ENCODE measurements at places on chromosomes 13 and 19.

GRCh38 chr13:79194727-79195126, 211.3 kb downstream of the RBM26 start:
- DNase-seq: peak; percentile 29

- no peak for DNase-seq
Measured at GRCh38 chr19:23554548-23554947, 132.5 kb downstream of the ZNF675 start.

- peak; percentile 48 for DNase-seq
Measured at GRCh38 chr19:38666663-38667511, 19.4 kb downstream of the ACTN4 start.

DNA sequence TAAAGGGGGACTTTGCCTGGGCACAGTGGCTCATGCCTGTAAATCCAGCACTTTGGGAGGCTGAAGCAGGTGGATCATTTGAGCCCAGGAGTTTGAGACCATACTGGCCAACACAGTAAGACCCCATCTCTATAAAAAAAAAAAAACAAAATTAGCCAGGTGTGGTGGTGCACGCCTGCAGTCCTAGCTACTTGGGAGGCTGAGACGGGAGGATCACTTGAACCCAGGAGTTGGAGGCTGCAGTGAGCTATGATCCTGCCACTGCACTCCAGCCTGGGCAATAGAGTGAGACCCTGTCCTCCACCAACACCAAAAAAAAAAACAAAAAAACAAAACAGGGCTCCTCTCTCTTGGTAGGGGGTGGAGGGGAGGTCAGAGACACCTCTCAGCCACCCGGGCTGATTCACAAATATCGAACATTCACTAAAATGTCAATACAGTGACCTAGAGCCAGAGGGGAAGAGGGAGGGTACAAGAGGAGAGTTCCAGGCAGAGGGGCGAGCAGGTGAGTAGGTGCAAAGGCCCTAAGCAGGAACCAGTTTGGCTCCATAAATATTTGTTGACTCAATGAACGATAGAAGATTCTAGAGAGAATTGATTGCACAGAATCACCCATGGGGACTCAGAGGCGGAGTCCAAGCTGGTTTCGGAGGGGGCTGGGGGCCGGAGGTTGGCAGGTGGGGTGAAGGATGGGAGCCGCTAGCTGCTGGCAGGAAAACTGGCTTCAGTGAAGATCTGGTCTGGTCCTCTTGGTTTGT, 1.0 kb upstream of the CREB3L3 start:
- DNase-seq: no peak

DNA sequence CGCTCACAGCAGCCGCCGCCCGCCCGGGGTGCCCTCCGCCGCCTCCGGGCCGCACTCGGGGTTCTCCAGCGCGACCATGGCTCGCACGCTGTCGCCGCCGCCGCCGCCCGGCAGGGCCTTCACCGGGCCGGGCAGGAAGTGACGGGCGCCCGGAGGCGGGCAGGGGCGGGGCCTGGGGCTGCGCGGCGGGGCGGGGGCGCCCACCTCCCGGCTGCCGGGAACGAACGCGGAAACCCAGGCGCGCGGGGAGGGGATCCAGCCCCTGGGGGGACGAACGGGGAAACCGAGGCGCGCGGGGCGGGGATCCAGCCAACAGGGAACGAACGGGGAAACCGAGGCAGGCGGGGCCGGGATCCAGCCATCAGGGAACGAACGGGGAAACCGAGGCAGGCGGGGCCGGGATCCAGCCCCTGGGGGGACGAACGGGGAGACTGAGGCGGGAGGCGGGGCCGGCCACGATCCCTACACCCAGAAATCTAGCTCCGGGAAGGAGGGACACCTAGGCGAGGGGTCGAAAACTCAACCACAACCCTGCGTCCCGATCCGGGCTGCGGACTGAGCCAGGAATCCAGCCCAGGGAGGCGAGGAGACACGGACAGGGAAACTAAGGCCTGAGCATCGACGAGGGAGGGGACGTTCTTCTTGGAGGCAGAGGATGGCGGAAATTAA, at the start of gene R3HDM4:
Gene R3HDM4, minus strand, starts transcription at position 140 of the 669 bp plus-strand sequence. Its CDS starts 62 bp downstream, at position 78.
- peak; percentile 81 for DNase-seq

DNA sequence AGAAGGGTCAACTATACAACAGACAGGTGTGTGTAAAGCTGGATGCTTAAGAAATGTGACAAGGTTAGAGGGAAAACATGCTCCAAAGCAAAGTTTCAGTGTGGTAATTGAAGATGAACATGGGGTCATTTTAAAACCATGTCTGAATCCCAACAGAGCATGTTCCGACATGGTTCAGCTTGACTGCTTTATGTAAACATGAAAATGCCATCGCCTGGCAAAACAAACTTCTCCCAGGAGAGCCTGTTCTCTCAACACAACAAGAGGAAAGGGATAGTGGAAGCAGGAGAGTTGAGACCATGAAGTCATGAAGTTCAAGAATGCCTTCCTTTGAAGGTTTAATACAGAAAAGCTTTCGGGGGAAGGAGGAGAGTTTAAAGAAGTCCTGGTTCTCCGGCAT, 85.8 kb downstream of the EPSTI1 start:
- DNase-seq: no peak

- no peak for DNase-seq
Measured at GRCh38 chr19:54616821-54617560, 13.3 kb upstream of the LILRB1 start.

GRCh38 chr13:110444226-110444653, 117.3 kb downstream of the RAB20 start:
- DNase-seq: no peak

DNA sequence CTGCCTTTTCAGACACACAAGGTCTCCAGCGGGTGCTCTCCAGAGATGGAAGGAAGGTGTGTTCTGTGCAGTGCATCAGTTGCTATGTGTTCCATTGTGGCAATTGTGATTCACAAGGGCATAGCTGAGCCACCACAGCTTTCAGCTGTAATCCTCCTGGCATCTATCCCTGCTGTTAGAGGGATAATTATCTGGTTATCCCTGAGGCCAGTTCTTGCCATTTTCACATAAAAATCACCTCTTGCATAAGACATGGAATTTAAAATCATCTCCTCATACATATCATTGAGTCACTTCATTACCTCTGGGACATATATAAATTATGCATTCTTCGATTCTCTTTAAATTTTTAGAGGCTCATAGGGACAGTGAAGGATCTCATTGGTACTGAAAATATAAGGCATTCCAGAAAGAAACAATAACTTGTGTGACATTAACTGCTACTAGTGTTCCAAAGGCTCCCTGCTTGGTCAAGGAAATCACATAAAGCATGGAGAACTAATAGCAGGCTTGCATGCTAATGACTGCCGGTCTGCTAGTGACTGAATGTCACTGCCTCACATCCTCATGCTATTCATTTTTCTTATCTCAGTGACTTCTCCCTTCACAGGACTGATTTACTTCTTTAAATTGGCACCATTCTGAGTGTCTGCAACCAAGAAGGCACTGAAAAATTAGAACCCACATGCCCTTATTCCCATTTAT, 214.0 kb downstream of the ENOX1 start:
- DNase-seq: no peak

- DNase-seq: no peak
Measured at GRCh38 chr13:41356786-41357185, 45.7 kb downstream of the NAA16 start.

GRCh38 chr13:34816908-34817665, 125.0 kb upstream of the NBEA start:
- no peak for DNase-seq

DNA sequence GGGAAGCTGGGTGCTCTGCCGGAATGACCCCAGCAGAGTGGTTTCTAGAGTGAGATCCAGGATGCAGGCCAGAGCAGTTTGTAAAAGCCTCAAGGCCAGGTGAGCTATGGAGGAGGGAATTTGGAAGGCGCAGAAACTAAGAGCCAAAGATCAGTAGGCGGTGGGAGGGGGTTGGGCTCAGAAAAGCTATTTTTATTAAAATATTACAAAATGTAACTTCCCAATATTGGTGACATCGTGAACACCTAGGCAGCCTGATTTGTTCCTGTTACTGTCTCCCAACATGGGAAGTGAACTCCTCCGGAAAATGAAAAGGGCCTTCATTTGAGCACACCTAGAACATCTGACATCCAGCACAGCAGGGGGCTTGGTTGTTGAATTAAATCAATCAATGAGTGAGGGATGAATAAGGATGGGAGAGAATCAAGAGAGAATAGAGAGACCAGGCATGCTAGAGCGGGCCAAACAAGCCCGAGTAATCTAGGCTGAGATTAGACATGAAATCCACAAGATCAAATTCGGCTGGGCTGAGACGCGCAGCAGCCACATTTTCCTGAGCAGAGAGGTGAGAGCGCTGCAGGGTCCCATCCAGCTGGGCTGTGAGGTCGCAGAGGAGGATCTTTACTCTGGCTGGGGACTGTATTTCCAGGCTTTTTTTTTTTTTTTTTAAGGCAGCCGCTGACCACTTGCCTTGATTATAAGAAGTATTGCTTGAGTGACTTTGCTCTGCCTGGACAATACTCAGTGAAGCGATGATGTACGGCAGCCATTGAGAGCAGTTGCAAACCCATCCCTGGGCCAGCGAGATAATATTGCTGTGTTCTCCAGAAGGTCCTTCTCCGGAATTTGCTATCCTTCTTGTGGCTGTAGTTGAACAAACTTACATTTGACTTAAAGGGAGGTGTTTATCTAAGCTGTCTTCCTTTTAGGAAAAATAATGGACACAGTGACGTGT, 178.0 kb upstream of the KL start:
- DNase-seq: no peak

- DNase-seq: no peak
Measured at GRCh38 chr19:35212241-35212640, 16.3 kb downstream of the FAM187B start.

DNA sequence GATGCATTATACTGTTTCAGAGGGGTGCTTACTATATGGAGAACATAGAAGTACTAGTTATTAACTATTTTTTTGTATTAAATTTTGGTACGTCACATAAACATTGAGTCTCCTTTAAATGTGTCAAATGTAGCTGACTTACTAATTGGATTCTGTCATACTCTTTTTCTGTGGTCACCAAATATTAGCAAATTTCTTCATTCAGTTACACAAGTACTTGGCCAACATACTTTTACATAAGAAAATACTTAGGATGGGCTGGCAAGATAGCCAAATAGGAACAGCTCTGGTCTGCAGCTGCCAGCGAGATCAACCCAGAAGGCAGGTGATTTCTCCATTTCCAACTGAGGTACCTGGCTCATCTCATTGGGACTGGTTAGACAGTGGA, 19.2 kb downstream of the LPAR6 start:
- no peak for DNase-seq

DNA sequence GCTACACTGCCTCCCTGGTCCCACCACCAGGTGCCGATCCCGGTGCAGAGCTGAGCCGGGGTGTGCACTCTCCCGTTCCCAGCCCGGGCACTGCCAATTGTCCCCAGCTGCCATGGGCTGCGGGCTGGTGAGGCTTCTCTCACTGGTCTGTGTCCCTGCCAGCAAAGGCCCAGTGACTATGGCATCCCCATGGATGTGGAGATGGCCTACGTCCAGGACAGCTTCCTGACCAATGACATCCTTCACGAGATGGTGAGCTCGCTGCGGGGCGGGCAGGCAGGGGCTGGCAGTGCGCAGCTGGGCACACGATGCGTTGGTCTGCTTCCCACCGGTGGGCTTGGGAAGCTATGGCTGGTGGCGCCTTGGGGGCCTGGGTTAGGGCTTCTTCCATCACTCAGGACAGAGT, 14.6 kb downstream of the MPND start:
- no peak for DNase-seq

- no peak for DNase-seq
Measured at GRCh38 chr13:110540871-110541525, 20.5 kb downstream of the RAB20 start.

GRCh38 chr13:101231751-101232428, 184.4 kb downstream of the NALCN start:
- DNase-seq: no peak

GRCh38 chr13:46100191-46100815, 4.5 kb downstream of the CPB2 start:
- peak; percentile 2 for DNase-seq

- DNase-seq: no peak
Measured at GRCh38 chr13:108933061-108933460, 303.6 kb downstream of the MYO16 start.

- DNase-seq: no peak
Measured at GRCh38 chr13:26323764-26324163, 69.8 kb downstream of the CDK8 start.

DNA sequence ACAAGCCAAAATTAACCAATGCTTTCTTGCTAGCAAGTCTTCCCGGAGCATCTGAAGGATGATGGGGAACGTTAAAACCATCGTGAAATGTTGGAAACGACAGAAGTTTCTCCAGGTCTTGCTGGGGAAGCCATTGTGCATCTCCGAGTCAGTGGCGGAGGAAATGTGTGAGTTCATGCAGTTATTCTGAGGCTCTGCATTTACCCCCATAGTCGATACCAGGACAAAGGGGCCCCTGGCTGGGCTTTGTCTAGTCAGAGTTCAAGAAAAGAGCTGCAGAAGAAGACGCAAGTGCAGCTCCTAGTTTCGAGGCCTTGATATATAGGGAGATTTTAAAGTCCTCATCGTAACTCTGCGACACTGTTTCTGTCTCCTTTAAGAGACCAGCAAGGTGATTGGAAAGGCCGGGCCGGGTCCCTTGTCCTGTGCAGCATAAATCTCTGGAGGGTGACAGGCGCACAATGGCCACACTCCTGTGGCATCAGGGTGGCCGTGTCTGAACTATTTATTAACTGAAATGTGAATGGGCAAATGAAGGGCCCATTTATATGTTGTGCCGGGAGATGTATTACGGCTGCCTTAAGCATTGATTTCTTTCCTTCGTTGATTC, 172.0 kb downstream of the TEX29 start:
- no peak for DNase-seq

GRCh38 chr19:1266916-1267476, 2.1 kb upstream of the CIRBP start:
- peak; percentile 71 for DNase-seq

DNA sequence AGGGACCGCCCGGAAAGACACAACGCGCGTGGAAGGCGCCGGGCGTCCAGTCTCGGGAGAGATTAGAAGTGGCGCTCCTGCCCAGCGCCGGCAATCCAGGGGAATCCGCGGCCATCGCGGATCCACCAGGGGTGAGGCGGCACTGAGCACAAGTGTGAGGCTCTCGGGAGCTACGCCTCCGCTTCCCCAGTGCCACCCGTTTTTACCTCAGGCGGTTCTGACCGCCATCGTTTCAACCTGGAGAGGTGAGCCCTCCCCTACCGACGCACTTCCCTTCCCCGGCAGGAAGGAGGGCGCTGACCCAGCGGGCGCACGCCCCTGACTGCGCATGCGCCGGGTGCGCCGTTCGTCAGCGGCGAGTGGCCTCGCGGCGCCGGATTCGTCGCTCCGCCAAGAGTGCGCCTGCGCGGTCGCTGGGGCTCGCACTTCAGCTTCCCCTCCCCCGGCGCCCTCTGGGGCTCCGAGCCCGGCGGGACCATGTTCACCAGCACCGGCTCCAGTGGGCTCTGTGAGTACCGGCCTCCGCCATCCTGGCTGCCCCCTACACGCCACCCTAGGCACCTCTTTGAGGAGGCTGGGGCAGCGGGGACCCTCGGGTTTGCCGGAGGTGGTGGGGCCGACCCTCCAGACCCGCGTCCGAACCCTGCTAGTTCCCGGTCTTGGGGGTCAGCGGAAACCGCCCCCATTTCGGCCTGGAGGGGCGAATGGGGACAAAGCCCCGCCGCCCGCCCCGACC, at the start of gene UBAC2:
Gene UBAC2, plus strand, starts transcription at position 423 of the 736 bp plus-strand sequence. Its CDS starts 55 bp downstream, at position 478.
- DNase-seq: peak; percentile 92
